ENCODE measurements at places on chromosomes 4 and X.
A peak's percentile ranks its signal among the peaks of the same experiment; 100 is the strongest.

DNA sequence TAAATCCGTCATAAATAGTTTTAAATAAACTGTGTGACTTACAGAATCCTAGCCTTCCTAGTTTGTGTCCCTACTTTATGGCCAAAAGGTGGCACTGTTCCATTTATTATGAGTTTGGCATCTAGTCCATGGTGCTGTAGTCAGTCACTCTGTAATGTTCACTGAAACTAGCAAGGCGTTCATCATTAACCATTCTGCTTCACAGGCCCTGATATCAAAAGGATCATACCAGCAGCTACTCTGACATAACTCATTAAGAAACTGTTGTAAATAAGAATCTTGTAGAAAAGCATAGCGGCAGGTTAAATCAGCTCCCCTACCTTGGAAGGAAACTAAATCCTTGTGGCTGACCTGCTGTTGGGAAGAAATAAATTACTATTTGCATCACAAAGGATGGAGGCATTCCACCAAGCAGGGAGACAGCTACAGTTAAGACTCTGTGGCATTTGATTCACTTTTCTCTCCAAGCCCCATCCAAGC is 919.6 kb upstream of the DIAPH2 start:
- DNase-seq: peak; percentile 48

DNA sequence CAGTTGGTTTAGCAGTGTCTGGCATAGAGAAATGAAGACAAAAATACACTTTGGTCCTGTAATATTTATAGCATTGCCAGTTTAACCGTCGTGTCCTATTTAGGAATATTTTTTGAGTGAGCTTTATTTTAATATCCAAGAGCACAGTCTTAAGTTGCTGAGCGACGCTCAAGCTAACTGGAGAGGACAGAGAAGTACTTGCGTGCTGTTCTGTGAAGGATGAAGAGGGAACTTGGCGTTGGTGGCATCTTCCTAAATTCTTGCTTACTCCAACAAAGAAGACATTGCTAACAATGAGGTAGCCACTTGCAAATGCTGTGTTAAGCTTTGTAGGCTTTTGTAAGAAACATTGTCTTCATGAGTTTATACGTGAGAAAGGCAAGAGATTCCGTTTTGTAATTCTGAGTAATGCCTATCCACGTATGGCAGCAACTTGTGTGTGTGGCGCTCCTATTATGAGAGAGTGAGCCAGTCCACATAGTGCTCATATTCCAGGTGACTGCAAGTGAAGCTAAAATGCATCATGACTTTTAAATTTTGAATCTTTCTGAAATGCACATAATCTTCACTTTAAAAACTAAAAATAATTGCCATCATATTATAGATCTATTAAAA is 50.6 kb downstream of the SYNPO2 start:
- no peak for DNase-seq

DNA sequence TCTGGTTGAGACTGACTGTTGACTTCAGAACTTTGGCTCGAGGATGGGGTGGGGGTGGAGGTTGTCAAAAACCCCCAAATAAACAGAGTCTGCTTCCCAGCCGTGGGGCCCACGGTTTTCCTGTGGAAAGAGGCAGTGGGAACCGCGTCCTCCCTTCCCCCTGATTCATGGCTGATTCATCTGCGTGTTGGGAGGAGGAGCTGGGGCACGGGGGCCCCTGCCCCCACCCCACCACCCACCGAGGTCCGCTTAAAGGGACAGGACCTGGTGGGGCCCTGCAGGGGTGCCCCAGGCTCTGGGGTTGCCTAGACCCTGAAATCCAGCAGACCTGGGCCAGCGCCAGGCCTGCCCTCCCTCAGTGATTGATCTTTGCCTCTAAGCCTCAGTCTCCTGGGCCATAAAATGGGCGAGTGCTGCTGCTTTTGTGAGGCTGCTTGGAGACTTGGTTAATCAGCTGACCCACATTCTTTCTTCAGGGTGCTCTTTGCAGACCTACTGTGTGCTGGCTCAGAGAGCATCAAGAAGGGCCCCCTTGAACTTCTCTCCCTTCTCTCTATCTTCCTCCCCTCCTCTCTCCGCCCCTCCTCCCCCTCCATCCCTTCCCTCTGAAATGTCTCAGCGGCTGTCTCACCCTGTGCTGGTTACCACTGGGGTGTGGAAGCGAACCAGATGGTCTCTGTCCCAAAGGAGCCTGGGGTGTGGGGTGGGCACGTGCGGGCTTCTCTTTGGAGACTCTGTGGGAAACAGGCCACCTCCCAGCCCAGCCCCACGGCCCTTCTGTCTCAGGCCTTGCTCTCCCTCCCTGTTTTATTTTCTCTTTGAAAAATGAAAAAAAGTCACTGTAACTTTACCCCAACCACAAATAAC is 9.1 kb downstream of the HTRA3 start:
- DNase-seq: peak; percentile 86

DNA sequence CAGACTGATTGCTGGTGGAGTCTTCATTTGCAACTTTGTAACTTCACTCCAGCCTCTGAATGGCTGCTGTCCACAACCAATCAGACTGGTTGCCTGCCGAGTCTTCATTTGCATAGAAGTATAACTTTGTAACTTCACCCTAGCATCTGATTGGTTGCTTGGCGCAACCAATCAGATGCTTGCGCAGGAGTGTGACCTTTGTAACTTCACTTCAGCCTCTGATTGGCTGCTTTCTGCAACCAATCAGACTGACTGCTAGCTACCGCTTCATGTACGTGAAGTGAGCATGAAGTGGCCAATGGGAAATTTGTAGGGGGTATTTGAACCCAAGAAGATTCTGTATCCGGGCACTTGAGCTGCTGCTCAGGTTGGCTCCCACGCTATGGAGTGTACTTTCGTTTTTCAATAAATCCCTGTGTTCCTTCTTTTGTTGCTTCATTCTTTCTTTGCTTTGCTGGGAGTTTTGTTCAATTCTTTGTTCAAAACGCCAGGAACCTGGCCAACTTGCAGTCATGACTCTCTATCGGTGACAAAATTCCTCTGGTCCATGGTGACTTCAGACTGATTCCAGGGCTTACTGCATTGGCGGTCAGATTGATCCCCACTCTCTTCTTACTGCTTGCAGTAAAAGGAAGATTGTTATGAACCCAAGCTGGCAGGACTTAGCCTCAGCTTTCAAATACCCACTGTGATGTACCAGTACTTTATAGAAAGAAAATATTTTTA is 46.4 kb upstream of the FGG start:
- no peak for DNase-seq

GRCh38 chr4:184343502-184344177 is 126.0 kb upstream of the ENPP6 start:
- DNase-seq: peak; percentile 66

DNA sequence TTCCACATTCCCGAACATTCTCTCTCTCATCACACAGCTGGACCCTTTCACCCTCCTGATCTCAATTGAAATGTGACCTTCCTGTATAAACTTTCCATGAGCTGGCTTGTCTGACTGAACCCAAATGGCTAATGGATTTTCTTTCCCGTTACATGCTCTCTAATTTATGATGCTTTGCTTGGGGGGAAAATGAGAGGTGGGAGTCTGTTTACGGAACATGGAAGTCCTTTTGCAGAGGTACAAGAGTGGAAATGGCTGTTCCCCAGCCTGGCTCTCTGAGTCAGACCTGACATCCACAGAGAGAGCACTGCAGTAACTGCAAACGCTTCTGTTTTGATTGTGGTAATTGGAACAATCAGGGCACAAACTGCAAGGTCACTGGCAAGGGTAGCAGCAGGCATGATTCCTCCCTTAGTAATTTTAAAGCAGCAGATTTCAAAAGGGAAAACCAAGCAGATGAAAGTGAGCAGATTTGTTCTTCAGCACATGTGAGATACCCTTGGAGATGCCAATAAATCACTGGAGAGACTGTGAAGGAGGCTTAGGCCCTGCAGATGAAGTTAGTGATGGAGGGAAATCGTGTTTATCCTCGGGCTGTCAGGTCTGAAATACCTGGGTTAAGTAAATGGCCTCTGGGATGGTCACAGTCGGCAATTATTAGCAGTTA is 83.9 kb downstream of the SNCA start:
- no peak for DNase-seq

DNA sequence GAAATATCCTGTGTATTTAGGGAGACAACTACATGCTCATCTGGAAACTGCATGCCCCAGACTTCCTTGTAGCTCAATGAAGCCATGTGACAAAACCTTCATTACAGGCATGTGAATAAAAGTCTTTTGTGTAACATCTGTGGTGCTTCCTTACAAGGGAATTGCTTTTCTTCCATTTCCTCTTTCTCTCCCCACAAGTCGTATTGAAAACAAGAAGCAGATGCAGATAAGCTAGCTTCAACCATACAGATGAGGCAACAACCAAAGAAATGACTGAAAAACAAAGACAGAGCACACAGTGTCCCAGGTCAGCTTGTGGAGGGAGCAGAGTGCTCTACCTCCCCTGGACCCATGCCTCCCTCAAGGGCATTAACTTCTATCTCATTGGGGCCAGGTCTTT is 115.8 kb upstream of the INPP4B start:
- DNase-seq: peak; percentile 73
